ENCODE measurements at places on chromosomes 16 and 17. TPM values are rescaled to one million over a fixed set of nuclear protein-coding genes. Genes with fewer than 3 reads are reported as not detected.

The CIAPIN1 gene
- polyA plus RNA-seq, result 32.8 TPM

The FOXF1 gene
- polyA plus RNA-seq, result 0.70 TPM

The ST6GALNAC1 gene
- 6.1 TPM for polyA plus RNA-seq

DNA sequence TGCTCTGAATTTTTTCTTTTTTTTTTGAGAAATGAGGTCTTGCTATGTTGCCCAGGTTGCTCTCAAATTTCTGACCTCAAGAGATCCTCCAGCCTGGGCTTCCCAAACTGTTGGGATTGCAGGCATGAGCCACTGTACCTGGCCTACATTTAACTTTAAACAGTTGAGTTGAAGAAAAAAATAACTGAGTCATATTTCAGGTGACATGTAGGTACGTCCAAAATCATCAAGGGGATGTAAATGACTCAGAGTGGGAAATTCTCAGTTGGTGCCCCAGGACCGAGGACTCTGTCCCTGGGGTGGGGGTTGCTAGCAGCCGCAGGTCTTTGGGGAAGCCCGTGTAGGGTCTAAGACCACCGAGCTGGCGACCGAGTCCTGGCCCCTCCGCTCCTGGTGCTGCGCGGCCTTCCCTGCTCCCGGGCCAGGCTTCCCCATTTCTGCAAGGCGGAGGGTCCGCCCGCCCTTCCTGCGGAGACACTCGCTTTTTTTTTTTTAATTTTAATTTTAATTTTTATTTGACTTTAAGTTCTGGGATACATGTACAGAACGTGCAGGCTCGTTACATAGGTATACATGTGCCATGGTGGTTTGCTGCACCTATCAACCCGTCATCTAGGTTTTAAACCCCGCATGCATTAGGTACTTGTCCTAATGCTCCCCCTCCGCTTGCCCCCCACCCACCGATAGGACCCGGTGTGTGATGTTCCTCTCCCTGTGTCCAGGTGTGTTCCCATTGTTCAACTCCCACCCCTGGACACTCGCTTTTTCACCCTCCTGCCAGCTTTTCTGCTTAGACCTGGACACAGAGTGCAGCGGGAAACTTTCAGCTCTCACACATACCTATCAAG is 12.7 kb upstream of the N4BP1 start:
- DNase-seq, result no peak
- H3K4me1 ChIP-seq, result no peaks in the 10 kb centered on the region
- H3K4me3 ChIP-seq, result no peak overlapping the region
- no peaks in the 10 kb centered on the region for H3K27me3 ChIP-seq
- H3K36me3 ChIP-seq, result no peaks in the 10 kb centered on the region
- H3K27ac ChIP-seq, result no peak overlapping the region

DNA sequence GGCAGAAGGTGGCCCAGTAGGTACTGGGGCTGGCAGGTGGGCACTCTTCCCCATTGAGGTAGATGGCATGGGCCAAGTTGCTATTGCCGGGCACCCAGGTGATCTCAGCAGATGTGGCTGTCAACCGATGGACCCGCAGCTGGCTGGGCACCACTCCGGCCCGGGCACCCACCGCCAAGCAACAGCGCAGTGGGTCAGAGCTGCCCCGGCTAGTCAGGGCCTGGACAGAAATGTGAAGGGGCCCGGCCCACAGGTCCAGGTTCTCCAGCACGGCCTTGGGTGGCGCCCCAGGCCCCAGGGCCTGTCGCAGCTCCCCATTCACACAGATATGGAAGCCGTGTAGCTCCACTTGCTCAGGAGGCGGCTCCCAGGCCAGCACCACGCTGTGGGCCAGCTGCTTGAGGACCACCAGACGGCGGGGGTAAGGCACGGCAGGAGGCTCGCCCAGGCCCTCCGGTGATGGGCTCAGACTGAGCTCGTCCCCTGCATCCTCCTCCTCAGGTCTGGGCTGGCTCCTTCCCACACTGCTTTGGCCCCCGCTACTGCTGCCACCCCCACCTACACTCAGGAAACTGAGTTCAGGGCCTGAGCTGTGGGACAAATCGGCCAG is 16.5 kb downstream of the TSPOAP1 start:
- no peak overlapping the region for H3K27ac ChIP-seq
- H3K4me3 ChIP-seq, result no peak overlapping the region
- H3K36me3 ChIP-seq, result no peaks in the 10 kb centered on the region

DNA sequence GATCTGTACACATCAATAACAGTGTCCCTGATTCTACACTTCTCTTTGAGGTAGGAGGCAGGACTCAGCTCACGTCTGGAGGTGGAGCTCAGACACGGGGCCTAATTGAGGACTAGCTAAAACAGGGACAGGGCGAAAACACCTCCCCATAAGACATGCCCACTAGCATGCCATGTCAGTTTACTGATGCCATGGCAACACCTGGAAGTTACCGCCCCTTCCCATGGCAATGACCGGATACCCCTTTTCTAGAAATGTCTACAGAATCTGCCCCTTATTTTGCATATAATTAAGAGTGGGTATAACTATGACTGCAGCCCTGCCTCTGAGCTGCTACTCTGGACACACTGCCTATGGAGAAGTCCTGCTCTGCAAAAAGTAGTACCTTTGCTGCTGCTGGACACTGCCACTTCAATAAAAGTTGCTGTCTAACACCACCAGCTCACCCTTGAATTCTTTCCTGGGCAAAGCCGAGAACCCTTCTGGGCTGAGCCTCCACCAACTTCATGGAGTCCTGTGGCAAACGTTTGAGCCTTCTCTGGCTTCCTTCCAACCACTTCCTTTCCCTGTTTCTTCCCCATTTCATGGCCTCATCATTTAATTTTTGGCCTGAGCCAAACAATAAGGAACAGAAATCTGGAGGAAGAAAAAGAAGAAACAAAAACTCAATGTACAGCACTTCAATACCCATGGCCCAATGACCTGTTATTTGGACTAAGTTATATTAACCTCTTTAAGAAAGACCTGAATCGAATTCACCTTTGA is 21.0 kb downstream of the PHB1 start:
- H3K4me1 ChIP-seq, result no peaks in the 10 kb centered on the region
- H3K27me3 ChIP-seq, result no peaks in the 10 kb centered on the region
- H3K4me3 ChIP-seq, result no peak overlapping the region

DNA sequence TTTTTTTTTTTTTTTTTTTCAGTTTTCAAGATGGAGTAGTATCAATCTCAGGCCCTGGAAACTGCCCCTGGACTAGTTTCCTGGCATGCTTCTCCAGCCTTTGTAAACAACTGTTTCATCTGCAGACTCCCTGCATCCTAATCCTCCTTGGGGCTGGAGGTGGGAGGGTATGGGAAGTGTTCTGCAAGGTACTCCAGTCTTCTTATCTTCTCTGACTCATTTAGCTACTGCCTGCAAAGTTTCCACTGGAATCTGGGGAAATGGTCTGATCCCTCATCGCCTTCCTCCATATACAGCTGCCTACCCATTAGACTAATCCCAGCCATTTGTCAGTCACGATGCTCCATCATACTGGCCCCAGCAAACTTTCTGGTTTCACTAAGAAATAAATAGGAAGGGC is 21.5 kb downstream of the COPZ2 start:
- H3K36me3 ChIP-seq, result no peaks in the 10 kb centered on the region
- no peak overlapping the region for H3K4me3 ChIP-seq
- H3K27ac ChIP-seq, result no peak overlapping the region
- no peaks in the 10 kb centered on the region for H3K27me3 ChIP-seq

GRCh38 chr16:27321013-27321915 is 7.5 kb downstream of the IL4R start:
- H3K27me3 ChIP-seq, result no peaks in the 10 kb centered on the region
- H3K36me3 ChIP-seq, result no peaks in the 10 kb centered on the region
- no peaks in the 10 kb centered on the region for H3K4me1 ChIP-seq
- DNase-seq, result no peak

Data from ovary (tissue), 10 donors.